ENCODE measurements at places on chromosomes 7 and 10.

GRCh38 chr10:45373576-45374349 is at the start of gene ALOX5:
Gene ALOX5 (plus strand): TSS chr10:45374216. CDS start chr10:45374280, 64 bp downstream.
- DNase-seq, result no peak

DNA sequence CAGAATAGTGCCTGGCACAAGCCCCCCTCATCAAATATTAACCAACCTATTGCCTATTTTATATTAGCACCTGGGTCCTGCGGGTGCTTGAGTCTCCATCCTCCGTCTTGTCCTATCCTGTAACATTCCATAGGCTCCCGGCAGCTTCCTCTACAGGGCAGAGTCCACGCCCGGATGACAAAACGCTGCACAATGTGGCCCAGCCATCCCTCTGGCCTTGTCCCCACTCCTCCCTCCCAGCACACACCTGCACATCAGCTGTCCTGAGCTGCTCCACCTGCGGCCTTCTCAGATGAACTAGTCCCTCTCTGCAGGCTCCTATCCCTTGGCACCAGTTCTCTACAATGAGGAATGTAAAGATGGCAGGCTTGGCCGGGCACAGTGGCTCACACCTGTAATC is 153.5 kb upstream of the PDE1C start:
- DNase-seq, result no peak

DNA sequence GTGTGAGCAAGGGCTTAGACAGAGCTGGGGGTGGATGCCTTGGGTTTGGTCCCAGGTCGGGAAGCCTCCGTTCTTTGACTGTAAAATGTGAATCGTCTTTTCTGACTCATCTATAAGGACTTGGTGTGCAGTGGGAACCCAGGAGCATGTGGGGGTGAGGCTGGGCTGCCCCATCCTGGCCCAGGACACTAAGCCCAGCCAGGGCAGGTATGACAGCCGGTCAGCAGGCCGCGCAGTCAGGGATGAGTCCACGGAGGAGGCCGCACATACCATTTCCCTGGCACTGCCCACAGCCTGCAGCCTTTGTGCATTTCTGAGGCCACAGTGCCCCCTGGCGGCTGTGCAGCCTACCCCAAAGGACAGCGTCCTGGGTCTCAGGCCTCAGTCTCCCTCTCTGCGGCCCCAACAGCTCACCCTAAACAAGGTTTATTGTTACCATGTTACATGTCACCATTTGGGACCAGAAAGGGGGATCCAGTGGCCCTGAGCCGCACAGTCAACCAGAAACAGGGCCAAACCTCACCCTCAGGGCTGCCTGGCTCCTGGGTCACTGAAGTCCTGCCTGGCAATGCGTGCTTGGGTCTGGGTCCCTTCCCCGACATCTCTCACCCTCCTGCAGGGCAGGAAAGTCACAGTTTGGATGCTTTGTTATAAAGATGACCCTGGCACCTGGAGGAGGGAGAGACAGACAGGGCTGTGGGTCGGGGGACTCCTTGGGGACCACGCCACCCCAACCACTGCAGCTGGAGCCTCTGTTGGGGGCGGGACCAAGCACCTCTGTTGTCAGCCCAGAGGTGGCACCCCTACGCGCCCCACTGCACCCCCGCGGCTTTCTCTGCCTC is 14.4 kb upstream of the SH2B2 start:
- DNase-seq, result peak; percentile 69

GRCh38 chr10:103193107-103193819 is at the start of gene NT5C2:
Gene NT5C2 (minus strand): TSS chr10:103193272. CDS start chr10:103174958, 18,314 bp downstream.
- peak; percentile 74 for DNase-seq

DNA sequence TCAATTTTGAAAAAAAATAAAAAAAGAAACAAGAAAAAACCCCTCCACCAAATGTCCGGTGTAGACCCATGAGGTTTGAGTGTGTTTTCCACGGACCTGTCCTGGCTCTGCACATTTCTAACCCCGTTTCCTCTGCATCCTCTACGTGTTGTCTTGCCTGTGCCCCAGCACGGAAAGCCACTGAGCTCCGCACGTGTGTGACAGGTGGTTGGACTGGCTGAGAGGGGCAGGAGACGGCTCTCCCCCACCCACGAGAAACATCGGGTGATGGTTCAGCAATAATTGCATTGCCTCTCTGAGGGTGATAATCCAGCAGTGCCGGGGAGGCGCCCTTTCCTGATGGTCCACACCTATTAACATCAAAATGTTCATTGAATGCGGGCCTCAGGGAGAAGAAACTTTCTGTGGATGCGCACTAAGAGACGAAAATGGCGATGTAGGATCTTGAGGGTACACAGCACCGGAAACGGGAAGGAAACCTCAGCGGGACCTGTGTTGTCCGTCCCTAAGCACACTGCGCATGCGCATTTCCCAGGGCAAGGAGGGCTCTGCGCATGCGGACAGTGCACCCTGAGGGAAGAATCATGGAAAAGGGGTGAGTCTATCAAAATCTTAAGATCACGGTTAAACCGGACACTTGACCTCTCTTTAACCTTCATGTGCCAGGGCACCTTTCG is 470.1 kb upstream of the ADARB2 start:
- no peak for DNase-seq

- DNase-seq, result peak; percentile 2
Measured at GRCh38 chr10:23630885-23631284, 192.0 kb downstream of the OTUD1 start.

DNA sequence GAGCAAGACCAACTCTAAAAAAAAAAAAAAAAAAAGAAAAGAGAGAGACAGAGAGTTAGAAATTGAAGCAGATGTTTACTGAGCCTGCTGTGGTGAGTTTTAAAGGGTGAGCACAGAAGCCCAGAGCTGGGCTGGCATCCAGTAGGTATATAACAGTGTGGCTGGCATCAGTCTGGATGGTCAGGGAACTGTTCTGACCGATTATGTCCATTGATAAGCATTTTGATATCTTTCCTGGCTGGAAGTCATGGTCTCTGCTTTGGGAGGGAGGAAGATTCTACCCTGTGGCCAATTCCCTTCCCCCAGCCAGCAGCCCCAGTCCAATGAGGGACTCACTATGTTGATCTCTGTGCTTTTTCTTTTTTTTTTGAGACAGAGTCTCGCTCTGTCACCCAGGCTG is 65.2 kb upstream of the PODXL start:
- no peak for DNase-seq

DNA sequence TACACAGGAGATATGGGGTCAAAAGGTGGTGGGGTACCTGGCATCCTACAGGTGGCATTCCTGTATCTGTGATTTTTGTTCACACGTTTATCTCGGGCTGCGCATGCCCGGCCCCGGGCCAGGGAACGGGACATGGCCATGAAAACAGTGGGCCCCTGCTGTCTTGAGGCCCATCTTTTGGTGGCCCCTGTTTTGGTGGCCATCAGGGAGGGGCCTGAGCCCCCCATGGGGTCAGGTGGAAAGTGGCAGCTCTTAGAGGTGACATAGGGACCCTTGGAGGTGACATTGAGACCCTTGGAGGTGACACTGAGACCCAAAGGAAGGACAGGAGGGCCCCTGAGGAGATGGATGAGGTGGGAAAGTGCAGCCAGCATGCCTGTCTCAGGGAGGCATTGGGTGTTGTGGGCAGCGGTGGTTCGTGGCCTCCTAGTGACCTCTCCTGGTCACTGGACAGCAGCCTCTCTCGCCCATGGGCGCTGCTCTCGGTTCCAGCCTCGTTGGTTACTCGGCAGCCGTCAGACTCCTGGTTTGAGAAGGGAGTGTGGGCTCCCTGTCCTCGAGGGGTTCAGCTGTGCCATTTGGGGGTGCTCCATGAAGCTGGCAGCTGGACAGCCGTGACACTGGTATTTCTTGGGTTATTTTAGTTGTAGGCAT is 39.9 kb downstream of the INPP5A start:
- DNase-seq, result no peak

GRCh38 chr7:144824360-144824759 is 11.5 kb downstream of the TPK1 start:
- DNase-seq, result peak; percentile 87

DNA sequence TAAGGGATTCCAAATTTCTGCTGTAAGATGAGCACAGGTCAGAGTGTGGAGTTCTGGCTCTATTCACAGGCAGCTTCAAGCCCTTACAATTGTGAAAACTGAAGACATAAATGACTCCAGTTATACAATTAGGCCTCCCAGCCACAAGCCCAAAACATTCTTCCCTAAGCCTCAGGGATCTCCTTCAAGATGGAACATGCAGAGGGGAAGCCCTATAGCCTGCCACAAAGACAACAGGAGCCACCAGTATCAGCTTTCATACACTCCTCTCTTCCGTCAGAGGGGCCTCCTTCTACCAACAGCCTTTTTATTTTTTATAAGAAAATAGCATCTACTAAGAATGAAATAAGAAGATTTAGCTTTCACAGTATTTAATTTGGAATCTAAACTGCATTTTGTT is 46.5 kb downstream of the DLD start:
- no peak for DNase-seq

GRCh38 chr10:95196046-95196445 is 2.0 kb downstream of the ACSM6 start:
- no peak for DNase-seq

DNA sequence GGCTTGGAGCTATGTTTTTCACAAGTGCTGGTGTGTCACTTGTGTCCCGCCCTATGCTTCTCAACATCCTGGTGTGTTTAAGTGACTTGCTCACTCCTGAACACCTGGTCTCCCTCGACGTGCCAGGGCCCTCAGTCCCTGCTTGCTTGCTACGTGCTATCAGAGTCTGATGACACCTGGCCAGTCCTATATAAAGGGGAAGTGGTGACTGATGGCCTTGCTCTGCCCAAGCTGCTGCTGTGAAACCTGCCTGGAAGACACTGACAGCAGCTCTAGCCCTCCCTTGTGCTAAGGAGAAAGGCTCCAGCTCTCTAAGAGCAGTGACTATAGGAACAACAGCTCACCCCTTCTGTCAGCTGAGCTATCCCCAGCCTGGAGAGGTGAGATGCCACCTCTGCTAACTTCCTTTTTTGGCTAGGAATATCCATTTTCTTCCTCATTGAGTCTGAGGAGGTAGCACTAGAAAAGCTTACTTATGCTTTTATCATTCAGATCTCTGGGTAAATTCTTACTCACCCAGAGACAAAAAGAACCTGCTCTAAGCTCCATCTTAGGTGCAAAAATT is 77.2 kb upstream of the PLXNA4 start:
- no peak for DNase-seq

- DNase-seq, result no peak
Measured at GRCh38 chr10:22491480-22491879, 146.2 kb downstream of the SPAG6 start.

DNA sequence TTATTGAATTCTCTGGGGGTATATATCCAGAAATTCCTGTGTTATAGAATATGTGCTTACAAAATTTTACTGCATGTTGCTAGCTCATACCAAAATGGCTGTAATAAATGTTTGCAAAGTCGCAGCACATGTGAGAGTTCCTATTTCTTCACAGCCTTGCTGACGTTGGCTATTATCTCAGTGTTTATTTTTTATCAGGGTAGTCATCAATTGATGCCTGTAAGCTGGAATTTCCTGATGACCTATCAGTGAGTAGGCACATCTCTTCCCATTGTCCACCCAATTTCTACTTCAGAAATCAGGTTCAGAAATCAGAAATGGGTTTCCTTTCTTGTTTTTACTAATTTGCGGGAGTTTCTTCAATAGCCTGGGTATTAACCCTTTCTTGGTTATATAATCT is 268.1 kb upstream of the FZD8 start:
- DNase-seq, result peak; percentile 69

GRCh38 chr10:31936933-31937332 is 8.3 kb upstream of the ARHGAP12 start:
- no peak for DNase-seq

DNA sequence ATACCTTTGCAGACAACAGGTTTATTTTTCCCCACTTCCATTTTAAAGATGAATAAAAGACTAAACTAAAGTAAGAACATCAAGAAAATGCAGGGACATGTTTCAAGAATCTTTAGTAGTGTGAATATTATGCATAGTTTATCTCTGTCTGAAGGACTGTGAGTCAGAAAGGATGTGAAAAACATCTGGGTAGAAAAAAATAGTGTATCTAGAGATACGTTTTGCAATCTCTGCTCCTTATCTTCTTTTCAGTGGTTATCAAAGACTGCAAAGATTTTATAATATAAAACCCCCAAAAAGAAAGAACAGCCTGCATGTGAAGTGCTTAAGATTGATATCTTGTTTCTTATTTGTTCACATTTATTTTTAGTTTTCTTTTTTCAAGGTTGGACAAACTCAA is 101.9 kb upstream of the ARHGAP21 start:
- peak; percentile 36 for DNase-seq

GRCh38 chr10:106311590-106311989 is 852.9 kb downstream of the SORCS1 start:
- DNase-seq, result peak; percentile 8

DNA sequence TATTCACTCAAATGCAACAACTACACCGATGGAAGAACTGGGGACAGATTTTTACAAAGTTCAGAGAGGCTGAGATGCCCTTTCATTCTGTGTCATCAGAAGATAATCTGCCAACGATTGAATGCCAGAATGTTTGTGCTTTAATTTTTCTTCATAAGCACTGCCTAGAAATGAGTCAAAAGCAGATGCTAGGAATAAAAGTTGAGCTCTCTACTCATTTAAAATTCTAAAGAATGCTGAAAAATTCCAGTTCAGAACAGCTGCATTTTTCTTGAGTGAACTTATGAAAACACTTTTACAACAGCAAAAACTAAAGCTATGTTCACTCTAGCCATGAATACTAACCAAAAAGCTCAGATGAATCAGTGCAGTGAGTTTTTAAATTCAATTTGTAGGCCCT is 22.3 kb upstream of the FAM133B start:
- DNase-seq, result peak; percentile 60

GRCh38 chr10:121187391-121187790 is 336.2 kb downstream of the WDR11 start:
- no peak for DNase-seq

DNA sequence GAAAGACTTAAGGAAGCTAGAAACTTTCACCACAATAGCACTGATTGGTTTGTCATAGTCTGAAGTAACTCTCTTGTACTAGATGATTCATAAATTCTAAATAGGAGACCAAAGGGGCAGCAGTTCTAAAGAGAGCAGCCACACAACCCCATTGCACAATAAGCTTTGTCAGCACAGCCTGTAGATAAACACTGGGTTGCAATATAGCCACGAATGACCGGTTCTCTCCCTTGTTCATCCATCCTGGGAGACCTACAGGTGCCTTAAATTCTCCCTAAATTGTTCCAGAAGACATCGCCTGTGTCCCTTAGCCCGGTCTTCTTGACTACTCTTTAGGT is 167.0 kb downstream of the SNX13 start:
- DNase-seq, result peak; percentile 81

DNA sequence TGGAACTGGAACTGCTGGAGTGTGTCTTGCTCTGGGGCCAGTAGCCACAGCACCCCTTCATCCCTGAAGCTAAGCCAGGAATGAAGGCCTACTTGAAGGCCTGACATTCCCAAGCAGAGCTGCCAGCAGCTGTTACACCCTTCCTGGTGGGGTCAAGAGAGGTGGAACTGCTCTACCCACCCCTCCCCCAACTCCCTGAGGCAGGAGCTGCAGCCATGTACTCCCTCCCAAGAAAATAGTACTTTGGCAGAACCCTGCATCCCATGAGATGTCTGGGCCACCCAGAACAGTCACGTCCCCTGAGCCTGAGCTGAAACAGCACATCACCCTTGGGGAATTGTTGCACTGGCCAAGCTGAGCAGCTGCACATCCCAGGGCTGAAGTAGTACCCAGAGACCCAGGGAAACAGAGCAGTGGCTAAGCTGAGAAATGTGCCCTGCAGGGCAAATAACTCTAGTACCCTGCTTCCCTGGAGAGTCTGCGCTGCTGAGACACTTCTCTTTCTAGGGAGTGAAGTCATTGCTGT is 63.4 kb upstream of the PLA2G12B start:
- DNase-seq, result peak; percentile 10

Measured in fibroblast of upper back skin (primary cell).